ENCODE measurements at places on chromosomes 13 and 19.

- no peak for DNase-seq
These were observed 975 bp downstream of the ZNF358 start for GRCh38 chr19:7516878-7517277.

DNA sequence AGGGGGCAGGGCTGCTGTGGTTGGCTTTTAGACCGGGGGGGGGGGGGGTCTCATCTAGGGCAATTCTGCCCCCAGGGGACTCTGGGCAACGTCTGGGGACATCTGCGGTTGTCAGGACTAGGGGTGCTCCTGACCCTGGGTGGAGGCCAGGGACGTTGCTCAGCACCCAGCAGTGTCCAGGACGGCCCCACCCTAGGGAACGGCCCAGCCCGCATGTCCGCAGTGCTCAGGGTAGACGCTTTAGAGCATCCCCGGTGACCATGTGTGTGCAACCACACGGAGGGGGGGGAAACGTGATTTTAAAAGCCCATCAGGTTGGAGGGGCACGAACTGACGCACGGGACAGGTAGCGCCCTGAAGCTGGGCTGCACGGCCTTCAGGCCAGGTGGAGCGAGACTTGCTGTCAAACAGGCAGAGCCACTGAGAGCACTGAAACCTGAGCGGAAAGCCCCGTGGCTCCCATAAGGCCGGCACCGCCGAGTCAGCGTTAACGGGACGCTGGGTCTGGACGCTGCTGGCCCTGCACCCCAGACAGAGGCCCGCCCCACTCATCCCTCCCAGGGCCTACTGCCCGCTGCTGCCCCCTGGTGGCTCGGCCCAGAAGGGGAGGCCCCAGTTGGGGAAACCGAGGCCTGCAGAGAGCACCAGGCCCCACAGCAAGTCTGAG lies 8.3 kb downstream of the CACTIN start:
- no peak for DNase-seq

DNA sequence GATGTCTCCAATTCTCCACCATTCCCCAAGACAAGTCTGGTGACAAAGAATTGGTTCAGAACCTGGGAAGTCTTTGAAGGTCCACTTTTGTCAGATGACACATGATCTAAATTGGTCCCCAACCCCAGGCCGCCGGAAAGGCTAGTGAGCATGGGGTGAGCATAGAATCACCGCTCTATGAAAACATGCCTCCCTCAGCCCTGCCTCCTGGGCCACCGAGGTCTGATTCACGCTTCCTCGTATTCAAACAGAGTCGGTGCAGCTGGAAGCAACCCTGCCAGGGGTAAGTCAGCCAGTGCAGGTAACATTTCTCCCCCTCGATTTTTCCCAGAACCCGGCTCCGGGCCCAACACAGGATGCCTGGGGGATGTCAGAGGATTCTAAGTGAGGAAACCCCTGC lies 33.9 kb upstream of the KLF2 start:
- DNase-seq = no peak

DNA sequence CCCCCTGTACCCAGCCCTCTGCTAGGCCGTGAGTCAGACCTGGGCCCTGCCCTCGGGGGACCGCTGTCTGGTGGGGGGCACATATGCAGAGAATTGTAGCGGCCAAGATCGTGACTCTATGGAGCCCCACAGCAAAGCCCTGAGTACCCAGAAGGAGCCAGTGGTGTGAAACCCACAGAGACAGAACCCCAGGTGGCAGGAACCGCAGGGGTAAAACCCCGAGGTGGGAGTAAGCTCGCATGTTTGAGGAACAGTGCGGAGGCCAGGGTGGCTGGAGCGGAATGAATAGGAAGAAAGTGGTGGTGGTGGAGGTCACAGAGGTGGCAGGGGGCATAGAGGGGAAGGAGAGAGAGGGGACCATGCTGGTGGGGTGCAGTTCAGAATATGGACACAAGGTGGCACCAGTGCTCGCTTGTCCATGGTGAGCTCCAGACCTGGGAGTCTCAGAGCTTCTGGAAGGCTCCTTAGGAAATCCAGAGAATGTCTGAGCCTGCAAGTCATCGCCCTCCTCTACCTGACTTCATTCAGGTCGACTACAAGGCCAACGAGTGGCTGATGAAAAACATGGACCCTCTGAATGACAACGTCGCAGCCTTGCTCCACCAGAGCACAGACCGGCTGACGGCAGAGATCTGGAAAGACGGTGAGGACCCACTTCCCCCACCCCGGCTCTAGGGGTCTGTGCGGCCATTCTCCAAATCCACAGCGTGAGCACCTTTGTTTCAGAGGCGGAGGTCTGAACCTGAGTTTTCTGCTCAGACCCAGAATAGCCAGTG lies 48.9 kb downstream of the MYH14 start:
- no peak for DNase-seq

GRCh38 chr13:102993348-102993747 lies 72.9 kb downstream of the SLC10A2 start:
- DNase-seq = no peak

Data from renal cortex interstitium (tissue), 15 donors.